ENCODE measurements at places on chromosomes 7 and 10. TPM values are rescaled to one million over a fixed set of nuclear protein-coding genes. Genes with fewer than 3 reads are reported as not detected.
A peak's percentile ranks its signal among the peaks of the same experiment; 100 is the strongest.

DNA sequence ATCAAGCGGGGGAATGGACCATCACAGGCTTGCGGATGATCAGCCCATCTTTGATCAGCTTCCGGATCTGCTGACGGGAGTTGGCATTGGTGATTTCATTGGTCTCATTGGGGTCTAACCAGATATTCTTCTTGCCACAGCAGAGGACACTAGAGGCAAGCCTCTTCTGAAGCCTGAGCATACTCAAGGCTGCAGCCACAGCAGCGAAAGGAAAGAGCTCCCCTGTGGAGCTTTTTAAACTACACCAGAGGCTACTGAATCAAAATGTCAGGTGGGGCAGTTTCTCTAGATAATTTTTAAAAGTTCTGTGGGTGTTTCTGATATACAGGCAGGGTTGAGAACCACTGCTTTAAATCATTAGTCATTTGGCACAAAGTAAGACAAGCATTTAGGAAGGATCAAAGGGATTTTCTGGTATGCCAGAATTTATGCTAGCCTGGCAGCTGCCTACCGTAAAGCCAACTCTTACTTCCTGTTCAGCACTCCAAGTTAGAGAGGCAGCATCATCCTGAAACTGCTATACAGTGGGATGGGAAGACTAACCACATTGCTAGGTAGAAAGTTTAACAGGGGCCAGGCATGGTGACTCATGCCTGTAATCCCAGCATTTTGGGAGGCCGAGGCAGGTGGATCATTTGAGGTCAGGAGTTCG is 7.0 kb downstream of the NAPEPLD start:
- H3K36me3 ChIP-seq = peaks cover 25% of the 10 kb centered on the region
- H3K4me3 ChIP-seq = no peak overlapping the region
- no peak overlapping the region for H3K27ac ChIP-seq
- peaks cover 6% of the 10 kb centered on the region for H3K4me1 ChIP-seq

GRCh38 chr10:105837951-105838350 is 1196.9 kb downstream of the SORCS3 start:
- H3K27me3 ChIP-seq = no peaks in the 10 kb centered on the region
- H3K4me1 ChIP-seq = peaks cover 2% of the 10 kb centered on the region
- H3K27ac ChIP-seq = peak overlapping the region; percentile 64
- DNase-seq = no peak

DNA sequence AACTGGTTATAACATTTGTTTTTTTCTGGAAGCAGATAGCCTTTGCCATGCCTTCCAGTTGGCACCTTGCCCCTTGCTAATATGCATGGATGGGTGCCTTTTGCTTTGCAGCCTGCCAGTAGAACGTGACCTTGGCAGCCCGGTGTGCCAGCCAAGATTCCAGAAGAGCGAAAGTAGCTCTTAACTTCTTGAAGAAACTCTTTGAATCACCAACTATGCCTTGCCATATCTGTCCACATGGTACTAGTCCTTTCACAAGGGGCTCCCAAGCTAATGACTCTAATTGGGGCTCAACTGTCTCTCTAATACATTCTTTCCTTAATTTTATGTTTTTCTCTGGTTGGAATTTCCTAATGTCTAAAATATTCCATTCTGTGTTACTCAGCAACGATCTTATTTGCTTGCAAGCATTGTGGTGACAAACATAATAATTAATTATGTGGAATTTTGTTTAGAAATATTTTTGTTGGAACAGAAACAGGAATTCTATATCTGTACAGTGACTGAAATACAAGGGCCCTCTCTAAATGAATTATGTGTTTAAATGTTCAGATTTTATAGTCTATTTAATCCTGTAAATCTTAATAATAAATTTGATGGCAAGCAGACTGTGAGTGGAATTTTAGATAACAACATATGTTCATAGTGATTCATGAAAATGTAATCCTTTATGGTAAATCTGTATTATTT is 45.8 kb downstream of the HDAC9 start:
- no peaks in the 10 kb centered on the region for H3K4me1 ChIP-seq
- no peaks in the 10 kb centered on the region for H3K27me3 ChIP-seq
- no peak for DNase-seq
- H3K36me3 ChIP-seq = no peaks in the 10 kb centered on the region
- H3K27ac ChIP-seq = no peak overlapping the region
- H3K4me3 ChIP-seq = no peak overlapping the region

DNA sequence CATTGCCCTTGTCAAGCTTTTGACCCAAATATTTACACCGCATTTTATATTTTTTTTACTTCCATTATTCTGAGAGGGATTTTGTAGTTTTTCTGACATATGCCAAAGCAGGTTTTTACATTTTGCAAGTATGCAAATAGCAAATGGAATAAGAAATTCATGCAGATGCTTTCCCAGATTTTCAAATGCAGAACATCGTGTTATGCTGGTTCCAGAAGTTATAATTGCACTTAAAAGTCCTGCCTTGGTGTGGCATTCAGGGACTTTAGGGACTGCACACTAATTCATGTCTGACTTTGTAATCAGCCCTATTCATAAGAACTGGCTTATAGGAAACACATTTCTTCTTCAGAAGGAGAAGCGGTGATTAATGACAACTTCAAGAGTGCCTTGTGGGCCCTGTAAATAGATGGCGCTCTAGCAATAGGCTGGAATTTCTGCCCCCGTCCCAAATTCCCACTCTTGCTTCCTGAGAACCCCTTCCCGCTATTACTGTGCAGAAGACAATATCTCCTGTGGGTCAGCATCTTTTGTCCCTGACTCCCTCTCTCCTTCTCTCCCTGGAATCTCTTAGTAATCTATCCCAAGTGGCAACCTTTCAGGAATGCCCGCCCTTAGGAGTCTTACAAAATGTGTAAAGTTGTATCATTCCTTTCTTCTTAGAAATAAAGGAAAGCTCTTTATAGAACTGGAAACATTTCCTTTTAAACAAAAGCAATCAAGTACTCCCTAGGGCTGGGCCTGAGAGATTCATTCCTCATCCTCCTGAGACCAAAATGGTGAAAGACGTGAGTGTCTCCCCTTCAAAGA is 264.0 kb downstream of the INHBA start:
- H3K27me3 ChIP-seq = no peaks in the 10 kb centered on the region
- no peak for DNase-seq

- no peak for DNase-seq
- no peaks in the 10 kb centered on the region for H3K36me3 ChIP-seq
- H3K27ac ChIP-seq = peak overlapping the region; percentile 84
- H3K4me3 ChIP-seq = no peak overlapping the region
- H3K4me1 ChIP-seq = peaks cover 9% of the 10 kb centered on the region
Observed at GRCh38 chr7:142671506-142671905, 77.8 kb upstream of the PRSS1 start.

DNA sequence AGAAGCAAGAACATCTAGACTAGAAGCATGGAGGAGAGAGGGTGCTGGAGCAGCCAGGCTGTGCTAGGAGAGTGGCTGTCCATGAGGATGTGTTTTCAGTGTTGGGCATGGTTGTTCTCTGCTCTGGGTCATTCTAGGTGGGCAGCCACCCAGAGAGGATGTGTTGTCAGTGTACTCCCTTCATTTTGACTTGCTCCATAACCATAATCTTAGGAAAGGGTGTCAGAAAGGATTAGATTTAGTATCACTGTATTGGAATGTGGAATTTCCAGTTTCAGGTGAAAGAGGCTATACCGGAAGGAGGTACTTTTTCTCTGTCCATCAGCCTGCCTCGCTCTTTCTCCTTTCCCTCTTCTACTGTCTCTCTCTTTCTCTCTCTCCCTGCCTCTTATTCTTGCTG is 474.5 kb upstream of the PODXL start:
- H3K27me3 ChIP-seq = no peaks in the 10 kb centered on the region
- H3K4me3 ChIP-seq = no peak overlapping the region
- no peaks in the 10 kb centered on the region for H3K36me3 ChIP-seq
- no peak for DNase-seq

DNA sequence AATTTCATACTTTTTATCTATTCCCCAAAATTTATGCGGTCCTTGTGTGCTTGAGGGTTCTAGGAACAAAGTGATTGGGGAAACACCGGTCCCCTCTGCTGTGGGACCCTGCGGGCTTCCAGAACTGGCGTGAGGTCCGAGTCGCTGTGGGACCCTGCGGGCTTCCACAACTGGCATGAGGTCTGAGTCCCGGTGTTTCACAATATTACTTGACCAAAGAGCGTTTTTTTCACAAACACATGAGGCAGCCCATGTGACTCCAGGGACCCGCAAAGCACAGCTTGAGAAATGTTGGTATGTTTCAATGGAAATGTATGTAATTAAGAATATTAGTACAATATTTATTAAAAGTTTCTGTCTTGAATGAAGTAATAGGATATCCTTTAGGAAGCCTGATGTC is 212.2 kb downstream of the MGMT start:
- DNase-seq = no peak
- H3K27ac ChIP-seq = no peak overlapping the region
- H3K27me3 ChIP-seq = no peaks in the 10 kb centered on the region
- peaks cover 47% of the 10 kb centered on the region for H3K36me3 ChIP-seq

- peak overlapping the region; percentile 6 for H3K4me3 ChIP-seq
- DNase-seq = no peak
- H3K27me3 ChIP-seq = peaks cover 69% of the 10 kb centered on the region
- H3K27ac ChIP-seq = no peak overlapping the region
- peaks cover 50% of the 10 kb centered on the region for H3K4me1 ChIP-seq
Observed at GRCh38 chr10:99528494-99529441, 4.0 kb upstream of the NKX2-3 start.

DNA sequence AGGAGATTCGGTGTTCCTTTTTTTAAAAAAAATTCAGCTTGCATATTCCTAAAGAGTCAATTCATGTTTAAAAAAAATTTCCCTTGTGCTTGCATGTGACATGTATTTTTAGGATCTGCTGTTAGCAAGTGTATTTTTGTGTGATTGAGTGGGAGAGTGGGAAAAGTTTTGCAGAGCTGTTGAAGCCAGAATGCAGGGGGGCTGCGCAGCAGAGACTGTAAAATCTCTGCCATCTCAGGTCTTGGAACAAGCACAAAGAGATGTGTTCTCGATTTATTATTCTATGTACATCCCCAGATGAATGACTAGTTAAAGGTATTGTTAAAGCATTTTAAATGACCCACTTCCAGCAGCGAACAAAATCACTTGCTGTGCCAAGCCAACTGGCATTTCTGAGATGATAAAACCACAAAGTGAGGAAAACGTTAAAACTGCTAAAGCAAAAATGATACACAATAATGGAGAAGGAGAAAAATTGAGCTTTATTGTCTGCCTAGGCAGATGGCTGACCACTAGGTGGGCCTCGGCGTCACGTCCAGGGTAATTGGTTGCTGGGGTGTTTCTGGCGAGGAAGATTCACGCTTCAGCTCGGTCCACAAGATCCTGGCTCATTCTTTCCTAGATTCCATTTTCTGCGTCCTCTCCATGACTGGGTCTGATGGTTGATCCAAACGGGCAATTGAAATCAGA is 67.0 kb upstream of the ATRNL1 start:
- H3K4me1 ChIP-seq = no peaks in the 10 kb centered on the region
- H3K36me3 ChIP-seq = no peaks in the 10 kb centered on the region
- no peak for DNase-seq
- no peak overlapping the region for H3K4me3 ChIP-seq

GRCh38 chr7:4021413-4021812 is 660.7 kb upstream of the FOXK1 start:
- no peak overlapping the region for H3K27ac ChIP-seq
- H3K27me3 ChIP-seq = peaks cover 2% of the 10 kb centered on the region
- H3K4me3 ChIP-seq = no peak overlapping the region
- H3K4me1 ChIP-seq = no peaks in the 10 kb centered on the region

GRCh38 chr7:141325275-141325674 is 225.9 kb upstream of the AGK start:
- H3K27ac ChIP-seq = no peak overlapping the region
- DNase-seq = no peak
- H3K4me3 ChIP-seq = no peak overlapping the region
- no peaks in the 10 kb centered on the region for H3K4me1 ChIP-seq

DNA sequence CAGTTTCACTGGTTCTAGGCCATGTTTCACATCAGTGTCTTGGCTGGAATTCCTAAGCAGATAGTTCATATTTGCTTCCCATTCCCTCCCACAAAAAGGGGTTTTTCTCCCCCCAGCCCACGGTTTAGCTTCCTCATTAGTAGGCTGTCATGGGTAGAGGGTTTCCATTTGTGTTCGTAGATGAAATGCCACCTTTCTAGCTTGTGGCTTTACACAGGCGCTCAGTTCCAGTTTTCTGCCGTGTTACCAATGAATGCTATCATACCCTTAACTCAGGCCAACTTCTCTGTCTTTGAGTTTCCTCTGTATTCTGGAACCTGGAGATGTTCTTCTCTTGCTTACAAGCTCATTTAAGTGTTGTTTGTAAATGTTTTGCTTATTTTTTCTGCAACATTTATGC is 26.8 kb downstream of the CALD1 start:
- DNase-seq = no peak
- no peaks in the 10 kb centered on the region for H3K27me3 ChIP-seq
- no peaks in the 10 kb centered on the region for H3K36me3 ChIP-seq
- no peaks in the 10 kb centered on the region for H3K4me1 ChIP-seq
- no peak overlapping the region for H3K27ac ChIP-seq

GRCh38 chr7:135231686-135232085 is 2.0 kb upstream of the STRA8 start:
- H3K4me1 ChIP-seq = peaks cover under 1% of the 10 kb centered on the region
- no peaks in the 10 kb centered on the region for H3K36me3 ChIP-seq
- no peaks in the 10 kb centered on the region for H3K27me3 ChIP-seq
- H3K27ac ChIP-seq = no peak overlapping the region

- peaks cover 27% of the 10 kb centered on the region for H3K4me1 ChIP-seq
- no peak overlapping the region for H3K4me3 ChIP-seq
- DNase-seq = no peak
- H3K27me3 ChIP-seq = peaks cover 7% of the 10 kb centered on the region
- H3K27ac ChIP-seq = no peak overlapping the region
Observed at GRCh38 chr7:157570531-157571200, 233.9 kb downstream of the DNAJB6 start.

DNA sequence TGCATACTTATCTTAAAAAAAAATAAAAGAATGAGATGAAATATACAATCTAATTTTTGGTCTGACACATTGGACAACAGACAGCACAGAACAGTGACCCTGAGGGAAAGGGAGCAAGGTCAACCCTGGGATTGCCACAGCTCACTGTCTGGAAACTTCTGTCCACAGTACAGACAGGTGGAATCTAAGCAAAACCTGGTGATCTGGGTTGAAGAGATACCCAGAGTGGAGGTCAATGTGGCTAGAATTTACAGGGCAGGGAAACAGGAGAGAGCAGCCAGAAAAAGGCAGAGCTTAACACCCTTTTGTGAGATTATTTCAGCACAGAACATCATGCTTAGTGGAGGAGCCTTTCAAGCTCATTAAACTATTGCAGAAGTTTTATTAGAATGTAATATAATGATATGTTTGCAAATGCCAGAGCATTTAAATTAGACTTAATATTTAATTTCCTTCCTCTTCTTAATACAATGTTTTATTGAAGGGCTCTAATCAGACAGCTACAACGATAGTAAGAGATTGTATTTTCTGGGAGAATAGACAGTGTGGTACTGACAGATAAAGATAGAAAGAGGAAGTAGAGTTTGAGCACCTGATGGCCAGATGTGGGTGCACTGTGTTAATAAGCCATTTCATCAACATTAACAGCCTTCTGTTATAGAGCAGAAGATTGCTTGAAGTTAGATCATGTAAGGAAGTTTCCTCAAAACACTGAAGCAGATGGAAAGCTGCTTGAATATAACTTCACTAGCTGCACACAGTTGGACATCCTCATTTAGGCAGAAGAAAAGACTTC is 309.4 kb downstream of the HGF start:
- no peaks in the 10 kb centered on the region for H3K36me3 ChIP-seq
- no peaks in the 10 kb centered on the region for H3K27me3 ChIP-seq
- H3K4me1 ChIP-seq = no peaks in the 10 kb centered on the region
- no peak overlapping the region for H3K27ac ChIP-seq
- no peak for DNase-seq
- no peak overlapping the region for H3K4me3 ChIP-seq

The TTYH3 gene
- 1.1 TPM for polyA plus RNA-seq

The DNTT gene
- polyA plus RNA-seq = not detected

The ST8SIA6 gene
- not detected for polyA plus RNA-seq

The HACD1 gene
- 0.26 TPM for polyA plus RNA-seq

The C10orf67 gene
- polyA plus RNA-seq = not detected

The LYZL1 gene
- not detected for polyA plus RNA-seq

The NUP205 gene
- polyA plus RNA-seq = 20.5 TPM

The DPP6 gene
- polyA plus RNA-seq = not detected

The FXYD4 gene
- not detected for polyA plus RNA-seq
